ENCODE measurements at places on chromosomes 12 and 14.

DNA sequence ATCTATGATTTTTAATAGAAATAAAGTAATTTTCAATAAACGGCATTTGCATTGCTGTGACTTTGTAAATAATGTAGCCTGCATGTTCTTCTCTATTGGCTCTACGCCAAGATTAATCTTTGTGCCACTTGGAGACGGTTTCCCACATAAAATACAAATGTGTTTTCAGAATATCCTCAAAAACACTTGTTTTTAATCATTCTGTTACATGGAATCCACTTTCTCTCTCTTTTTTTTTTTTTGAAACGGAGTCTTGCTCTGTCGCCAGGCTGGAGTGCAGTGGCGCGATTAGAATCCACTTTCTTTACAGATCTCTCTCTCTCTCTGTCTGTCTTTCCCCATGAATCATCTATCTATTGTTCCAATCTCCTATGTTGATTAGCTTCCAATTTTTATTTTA, 22.8 kb upstream of the SSPN start:
- DNase-seq: no peak

- no peak for DNase-seq
These were observed 188.9 kb downstream of the SLC41A2 start for GRCh38 chr12:104769144-104769561.

GRCh38 chr12:72957454-72957853, 685.3 kb downstream of the TRHDE start:
- DNase-seq: no peak

- DNase-seq: no peak
These were observed 360.1 kb upstream of the TBX3 start for GRCh38 chr12:115044073-115044472.

- no peak for DNase-seq
These were observed 105.1 kb downstream of the RMST start for GRCh38 chr12:97567619-97568110.

DNA sequence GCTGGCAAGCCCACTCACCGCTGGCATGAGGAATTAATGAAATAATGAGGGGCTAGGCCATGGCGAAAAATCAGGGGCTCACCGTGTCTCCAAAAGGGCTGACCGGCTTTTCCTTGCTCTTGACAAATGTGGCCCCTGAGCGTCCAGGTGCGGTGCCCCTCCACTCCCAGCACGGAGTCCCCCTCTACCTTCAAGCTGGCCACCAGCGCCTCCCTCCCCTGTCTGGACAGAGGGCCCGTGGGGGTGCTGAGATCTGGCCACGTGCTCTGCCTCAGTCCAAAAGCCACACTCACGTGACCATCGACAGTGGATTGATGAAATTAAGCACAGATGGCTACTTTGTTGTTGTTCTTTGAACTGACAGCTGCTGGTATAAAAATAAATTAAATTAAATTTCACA, 78.8 kb upstream of the BCL11B start:
- no peak for DNase-seq

DNA sequence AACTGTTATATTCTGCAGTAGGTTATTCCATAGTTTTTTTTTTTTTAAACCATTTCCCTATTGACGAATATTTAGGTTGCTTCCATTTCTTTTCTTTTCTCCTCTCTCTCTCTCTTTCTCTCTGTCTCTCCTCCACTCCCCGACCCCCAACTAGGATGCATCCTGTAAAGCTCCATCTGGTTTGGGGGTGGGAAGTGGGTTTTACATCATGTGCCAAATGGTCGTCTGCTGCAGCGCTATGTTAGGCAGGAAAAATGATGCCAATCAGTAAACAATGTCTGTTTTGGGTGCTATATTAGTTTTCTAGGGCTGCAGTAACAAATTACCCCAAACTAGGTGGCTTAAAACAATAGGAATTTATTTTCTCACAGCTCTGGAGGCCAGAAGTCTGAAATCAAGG, 465.0 kb downstream of the AACS start:
- DNase-seq: no peak

Measured in activated CD4-positive, CD25-positive, alpha-beta regulatory T cell (primary cell).